Renal pelvis (tissue), 12 donors: ENCODE measurements at places on chromosomes 4 and X. TPM values are rescaled to one million over a fixed set of nuclear protein-coding genes. Genes with fewer than 3 reads are reported as not detected.

CYTL1 gene
- 6.7 TPM for polyA plus RNA-seq

RASL11B gene
- 41.2 TPM for polyA plus RNA-seq

DNA sequence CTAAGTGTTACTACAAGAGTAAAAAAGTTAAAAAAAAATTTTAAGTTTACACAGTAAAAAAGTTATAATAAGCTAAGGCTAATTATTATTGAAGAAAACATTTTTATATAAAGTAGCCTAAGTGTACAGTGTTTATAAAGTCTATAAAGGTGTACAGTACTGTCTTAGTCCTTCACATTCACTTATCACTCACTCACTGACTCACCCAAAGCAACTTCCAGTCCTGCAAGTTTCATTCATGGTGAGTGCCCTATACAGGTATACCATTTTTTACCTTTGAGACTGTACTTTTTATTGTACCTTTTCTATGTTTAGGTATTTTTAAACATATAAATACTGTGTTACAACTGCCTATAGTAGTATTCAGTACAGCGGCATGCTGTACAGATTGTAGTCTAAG, 74.2 kb downstream of the TMEM165 start:
- DNase-seq, result no peak

BRS3 gene
- polyA plus RNA-seq, result 0.07 TPM

GRCh38 chr4:3223956-3224748, 24.8 kb upstream of the MSANTD1 start:
- DNase-seq, result no peak

HEPH gene
- polyA plus RNA-seq, result 45.9 TPM

GRCh38 chr4:105389167-105389566, 84.7 kb downstream of the PPA2 start:
- DNase-seq, result no peak

- DNase-seq, result no peak
Measured at GRCh38 chr4:77432717-77433417, 172.8 kb upstream of the CXCL13 start.

DNA sequence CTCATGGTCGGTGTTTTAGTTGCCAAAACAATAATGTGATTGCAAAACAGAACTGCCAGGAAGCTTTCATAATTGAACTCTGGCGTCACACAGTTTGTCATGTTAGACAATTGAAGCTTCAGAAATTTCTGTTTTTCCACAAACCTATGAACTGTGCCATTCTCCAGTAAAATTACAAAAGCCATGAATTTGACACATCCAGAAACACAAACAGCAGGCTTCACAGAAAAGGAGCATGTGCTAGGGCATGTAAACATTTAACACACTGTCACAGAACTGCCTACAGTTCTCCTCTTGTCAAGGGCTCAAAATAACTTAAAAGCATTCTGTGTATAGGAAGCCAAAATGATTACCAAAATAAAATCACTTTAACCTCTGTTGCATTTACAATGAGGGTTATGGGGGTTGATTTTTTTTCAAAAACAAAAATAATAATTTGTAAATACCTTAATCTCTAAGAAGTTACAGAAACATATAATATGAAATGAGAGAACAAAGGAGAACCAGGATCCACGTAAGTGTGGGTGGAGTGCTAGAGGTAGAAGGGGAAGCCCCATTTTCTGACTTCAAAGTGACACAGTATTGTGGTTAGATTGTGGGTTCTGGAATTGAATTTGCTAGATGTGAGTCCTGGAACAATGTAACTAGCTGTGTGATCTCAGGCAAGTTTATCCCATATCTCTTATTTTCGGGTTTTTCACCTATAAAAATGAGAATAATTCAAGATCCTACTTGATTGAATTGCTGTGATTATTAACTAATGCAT, 295.0 kb downstream of the CENPC start:
- no peak for DNase-seq

DNA sequence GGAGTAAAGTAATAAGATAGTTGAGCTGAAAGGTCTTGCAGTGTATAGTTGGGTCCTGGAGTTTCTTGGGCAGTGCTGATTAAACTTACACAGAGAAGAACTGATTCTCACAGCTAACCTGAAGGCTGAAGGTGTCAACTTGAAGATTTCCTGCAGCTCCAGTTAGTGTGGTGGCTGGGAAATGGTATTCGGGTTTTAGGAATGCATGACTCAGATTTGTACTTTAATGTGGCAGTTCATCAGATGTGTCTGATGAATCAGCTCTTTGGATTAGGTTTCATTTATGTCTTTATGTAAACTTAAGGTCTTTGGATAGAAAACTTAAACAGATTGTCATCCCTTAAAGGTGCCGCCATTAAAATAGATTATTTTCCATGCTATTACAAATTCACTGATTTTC, 200.0 kb downstream of the IL1RAPL1 start:
- DNase-seq, result no peak

- no peak for DNase-seq
Measured at GRCh38 chrX:46561824-46562657, 11.5 kb upstream of the CHST7 start.

SH3TC1 gene
- 23.0 TPM for polyA plus RNA-seq

SAT1 gene
- 205 TPM for polyA plus RNA-seq

DNA sequence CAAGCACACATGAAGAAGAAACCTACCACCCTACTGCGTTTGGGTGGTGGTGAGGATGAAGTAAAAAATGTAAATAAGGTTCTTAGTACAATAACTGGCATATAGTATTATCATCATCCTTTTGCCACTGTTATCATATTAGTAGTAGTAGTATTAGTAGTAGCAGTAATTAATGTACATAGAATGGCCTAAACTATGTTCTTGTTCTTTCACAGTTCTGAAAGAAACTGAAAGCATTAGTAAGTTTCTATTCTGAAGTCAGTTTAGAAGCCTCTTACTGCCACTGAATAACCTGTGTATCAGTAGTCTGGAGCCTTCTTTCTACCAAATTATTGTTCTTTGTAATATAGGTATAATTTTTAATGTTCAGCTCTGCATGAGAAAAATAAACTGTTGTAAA, 21.0 kb downstream of the COL4A6 start:
- no peak for DNase-seq

- no peak for DNase-seq
Measured at GRCh38 chrX:123337886-123338639, 154.0 kb downstream of the GRIA3 start.

GRCh38 chr4:156756118-156756517, 215.5 kb downstream of the PDGFC start:
- DNase-seq, result no peak

- DNase-seq, result no peak
Measured at GRCh38 chr4:67714955-67715354, 14.0 kb upstream of the UBA6 start.

DNA sequence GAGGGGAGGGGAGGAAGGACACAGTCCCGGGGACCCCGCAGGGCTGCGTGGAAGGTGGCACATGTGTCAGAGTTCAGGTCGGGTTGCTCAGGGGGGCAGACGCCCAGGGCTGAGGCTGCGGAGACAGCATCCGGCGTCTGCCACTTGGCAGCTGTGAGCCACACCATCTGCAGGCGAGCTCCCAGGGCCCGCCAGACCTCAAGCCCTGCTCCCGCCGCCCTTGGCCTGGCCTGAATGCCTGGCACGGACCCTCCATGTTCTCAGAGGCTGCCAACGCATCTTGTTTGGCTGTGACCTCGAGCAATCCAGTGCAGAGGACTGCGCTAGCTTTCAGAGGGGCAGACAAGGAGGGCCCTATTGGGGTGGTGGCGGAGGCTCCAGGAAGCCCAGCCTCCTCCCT, 5.1 kb downstream of the BGN start:
- no peak for DNase-seq

MAGEC1 gene
- not detected for polyA plus RNA-seq

DNA sequence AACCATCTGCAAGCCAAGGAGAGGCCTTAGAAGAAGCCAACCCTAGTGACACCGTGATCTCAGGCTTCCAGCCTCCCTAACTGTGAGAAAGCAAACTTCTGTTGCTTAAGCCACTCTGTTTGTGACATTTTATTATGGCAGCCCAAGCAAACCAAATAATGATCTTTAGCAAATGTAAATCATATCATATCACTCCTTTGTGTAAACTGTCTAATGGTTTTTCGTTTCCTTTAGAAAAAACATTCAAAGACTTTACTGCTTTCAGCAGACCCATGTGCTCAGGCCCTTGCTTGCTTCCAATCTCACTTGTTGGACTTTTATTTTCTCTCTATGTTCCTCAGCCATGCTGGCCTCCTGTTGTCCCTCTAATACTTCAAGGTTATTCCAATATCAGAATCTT, 192.2 kb upstream of the HS3ST1 start:
- no peak for DNase-seq

MAPK10 gene
- 84.6 TPM for polyA plus RNA-seq

- DNase-seq, result no peak
Measured at GRCh38 chrX:72023071-72023470, 108.6 kb downstream of the RTL5 start.

DNA sequence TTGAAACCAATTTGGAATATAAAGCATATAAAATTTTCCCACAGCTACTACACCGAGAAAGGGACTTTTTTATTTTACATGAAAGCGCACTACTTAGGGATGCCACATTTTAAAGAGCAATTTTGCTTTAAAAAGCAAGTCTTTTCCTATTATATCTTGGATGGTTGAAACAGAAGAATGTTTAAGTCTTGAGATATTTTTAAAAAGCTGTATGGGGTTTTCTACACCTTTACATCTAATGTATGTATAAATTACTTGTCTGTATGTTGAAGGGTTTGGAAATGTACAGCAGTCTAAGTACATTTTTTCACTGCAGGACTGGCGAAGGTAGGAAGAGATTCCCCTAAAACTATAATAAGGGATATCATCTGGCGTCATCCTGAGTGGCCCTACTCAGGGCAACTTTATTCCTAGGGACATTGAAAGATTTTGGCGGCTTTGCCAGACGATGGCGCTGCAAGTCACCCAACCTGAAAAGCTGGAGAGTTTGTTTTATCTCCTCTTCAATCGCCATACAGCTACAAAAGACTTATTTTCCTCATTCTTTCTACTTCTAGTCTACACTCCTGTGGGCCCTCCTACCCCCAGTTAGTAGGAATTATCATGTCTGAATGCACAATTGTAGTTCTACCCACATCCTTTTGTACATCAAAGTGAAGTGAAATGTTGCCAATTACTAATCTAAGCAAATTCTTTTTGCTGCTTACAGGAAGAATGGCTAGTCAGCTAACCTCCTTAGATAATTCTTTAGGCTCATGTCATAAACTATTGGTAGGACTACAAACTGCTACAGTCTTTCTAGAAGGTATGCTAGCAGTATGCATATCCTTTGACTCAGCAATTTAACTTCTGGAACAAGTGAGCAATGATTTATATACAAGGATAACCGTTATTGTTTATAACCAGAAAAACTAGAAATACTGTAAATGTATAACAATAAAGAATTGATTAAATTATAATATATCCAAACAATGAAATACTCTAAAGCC, 782 bp upstream of the NEK1 start:
- peak; percentile 82 for DNase-seq

DNA sequence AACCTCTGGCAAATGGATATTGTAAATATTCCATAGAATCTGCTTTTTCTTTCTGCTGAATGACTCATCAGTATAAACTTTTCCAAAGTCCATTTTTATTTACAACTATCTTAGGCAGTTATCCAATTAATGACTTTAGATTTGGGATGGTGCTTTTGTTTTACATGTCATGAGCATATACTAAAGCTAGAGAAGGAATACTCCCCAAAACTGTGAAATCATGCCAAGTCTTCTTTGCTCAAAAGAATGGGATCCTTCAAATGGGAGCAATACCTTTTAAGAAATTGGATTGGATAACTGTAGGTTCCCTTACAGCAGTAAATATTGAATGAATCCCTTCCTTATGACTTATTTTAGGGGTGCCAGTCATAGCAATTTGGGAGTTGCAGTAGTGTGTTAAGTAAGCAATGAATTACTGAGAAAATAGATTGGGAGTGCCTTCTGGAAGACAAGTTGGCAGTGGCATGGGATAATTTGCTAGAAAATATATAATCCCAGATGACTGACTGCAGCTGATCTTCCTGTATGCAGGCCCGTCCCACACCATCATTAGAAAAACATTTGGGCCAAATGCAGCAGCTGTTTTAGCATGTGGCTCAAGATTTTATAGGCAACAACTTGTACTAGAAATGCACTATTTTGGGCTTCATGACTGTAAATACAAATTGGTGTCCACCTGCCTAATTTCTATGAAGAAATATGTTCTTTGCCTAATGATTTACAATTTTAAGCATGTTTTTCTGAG, 2.8 kb downstream of the TMPRSS11D start:
- no peak for DNase-seq

GRCh38 chrX:38112566-38112965, 106.2 kb downstream of the SYTL5 start:
- no peak for DNase-seq

GRCh38 chrX:107574711-107575110, 53.6 kb upstream of the PRPS1 start:
- no peak for DNase-seq

DNA sequence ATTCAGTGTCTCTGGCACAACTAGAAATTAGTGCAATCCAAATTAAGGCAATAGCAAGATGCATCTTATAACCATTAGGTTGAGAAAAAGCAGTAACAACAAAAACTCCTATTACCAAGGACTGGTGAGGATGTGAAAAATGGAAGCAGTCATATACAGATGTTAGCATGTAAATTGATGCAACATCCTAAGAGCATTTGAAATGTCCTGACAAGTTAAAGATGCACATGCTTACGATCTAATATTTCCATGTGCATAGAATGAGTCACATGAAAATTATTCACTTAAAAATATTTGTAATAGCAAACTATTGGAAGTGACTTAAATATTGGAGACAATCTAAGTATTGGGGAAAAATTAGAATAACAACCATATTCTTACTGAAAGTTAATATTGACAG, 163.0 kb downstream of the FAM13A start:
- DNase-seq, result no peak

DNA sequence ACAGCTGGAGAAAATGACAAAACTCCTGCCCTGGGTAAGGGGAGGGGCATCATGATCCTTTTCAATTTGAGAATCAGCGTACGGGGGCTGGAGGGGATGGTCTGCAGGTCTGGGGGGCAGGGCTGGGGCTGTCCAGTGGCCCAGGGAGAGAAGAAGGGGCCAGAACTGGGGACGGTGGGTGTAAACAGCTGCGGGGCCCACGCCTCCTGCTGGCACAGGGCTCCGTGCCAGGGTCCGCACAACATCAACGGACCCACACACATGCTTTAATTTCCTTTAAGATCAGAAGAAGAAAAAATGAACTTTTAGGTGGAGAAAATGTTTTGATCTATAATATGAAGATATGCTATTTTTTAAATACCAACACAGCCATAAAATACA, 52.1 kb downstream of the PSAPL1 start:
- no peak for DNase-seq

C4orf46 gene
- 18.3 TPM for polyA plus RNA-seq

GATA1 gene
- polyA plus RNA-seq, result 0.54 TPM

SOWAHB gene
- 6.5 TPM for polyA plus RNA-seq

- DNase-seq, result no peak
Measured at GRCh38 chrX:153828723-153829548, 1.4 kb downstream of the PDZD4 start.

DNA sequence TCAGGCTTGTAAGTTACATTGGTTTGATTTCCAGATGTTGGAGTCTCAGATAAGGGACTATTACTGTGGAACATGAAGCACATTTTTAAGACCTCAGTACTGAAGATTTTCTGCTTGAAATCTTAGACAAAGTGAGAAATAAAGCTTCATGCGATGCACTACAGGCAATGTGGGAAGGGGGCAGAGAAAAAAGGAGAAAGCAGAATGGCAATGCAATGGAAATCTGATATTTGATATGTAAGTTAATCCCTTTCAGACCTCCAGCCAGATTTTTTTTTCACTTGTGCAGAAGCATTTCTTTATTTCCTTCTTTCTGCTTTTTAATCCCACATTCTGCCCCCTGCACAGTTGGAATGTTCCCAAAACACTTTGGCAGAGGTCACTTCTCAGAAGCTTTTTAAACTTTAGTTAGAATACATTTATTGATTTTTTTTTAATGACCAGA, 174.3 kb downstream of the ADGRL3 start:
- DNase-seq, result peak; percentile 9

GRCh38 chr4:55330241-55330640, 15.8 kb upstream of the SRD5A3 start:
- DNase-seq, result no peak
